ENCODE measurements at places on chromosomes 7 and 10. TPM values are rescaled to one million over a fixed set of nuclear protein-coding genes. Genes with fewer than 3 reads are reported as not detected.

Gene CALHM1
- total RNA-seq = not detected

Gene CYP17A1
- 1.2 TPM for total RNA-seq

Gene RBP4
- total RNA-seq = 1.4 TPM

Gene TMEM213
- not detected for total RNA-seq

Gene C10orf143
- 3.0 TPM for total RNA-seq

Gene RASSF4
- 0.33 TPM for total RNA-seq

Gene SAP25
- total RNA-seq = 6.2 TPM

Gene ZNF746
- total RNA-seq = 25.1 TPM

Gene VWDE
- 0.25 TPM for total RNA-seq

Gene FXYD4
- not detected for total RNA-seq

Gene TMEM139
- total RNA-seq = 0.19 TPM

Gene GAD2
- total RNA-seq = not detected

Gene PAX4
- not detected for total RNA-seq

Gene AOAH
- 14.3 TPM for total RNA-seq

Gene CHCHD1
- total RNA-seq = 35.9 TPM

Gene ZNF727
- total RNA-seq = not detected

Gene SFRP5
- total RNA-seq = 0.13 TPM

Gene ZNF804B
- total RNA-seq = not detected

Gene TAS2R41
- total RNA-seq = not detected

Gene ICA1
- 0.18 TPM for total RNA-seq

Gene MPP7
- 1.9 TPM for total RNA-seq

Gene TACC2
- 0.57 TPM for total RNA-seq

Gene TMEM72
- not detected for total RNA-seq

Gene LDB1
- total RNA-seq = 59.6 TPM

Gene SLC29A3
- 5.4 TPM for total RNA-seq

Gene GDF2
- not detected for total RNA-seq

Gene AS3MT
- total RNA-seq = 0.18 TPM

Gene TFPI2
- total RNA-seq = 3.2 TPM

Gene NEUROG3
- not detected for total RNA-seq

Gene TMEM130
- total RNA-seq = not detected

Gene SAMD9L
- 3.3 TPM for total RNA-seq

Gene SLC13A1
- not detected for total RNA-seq

Gene PTER
- 17.8 TPM for total RNA-seq

Gene GNAT3
- total RNA-seq = not detected
